ENCODE measurements at places on chromosomes 4 and X.

DNA sequence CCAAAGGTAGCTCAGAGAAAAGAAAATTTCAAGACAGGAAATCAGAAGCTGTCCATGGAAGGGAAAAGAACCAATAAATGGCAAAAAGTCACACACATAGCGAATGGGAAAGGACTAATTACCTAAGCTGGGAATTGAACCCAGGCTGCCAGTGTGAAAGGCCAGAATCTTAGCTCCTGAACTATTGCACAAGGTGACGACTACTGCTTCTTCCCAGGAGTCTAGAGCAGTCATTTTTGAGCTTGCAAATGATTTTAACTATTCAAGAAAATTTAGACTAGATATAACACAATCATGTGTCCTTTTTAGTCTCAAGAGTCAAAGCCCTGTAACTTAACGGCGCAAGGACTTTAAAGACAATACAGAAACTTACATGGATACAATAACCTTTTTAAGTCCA is 34.1 kb upstream of the ZNF81 start:
- no peak for DNase-seq

DNA sequence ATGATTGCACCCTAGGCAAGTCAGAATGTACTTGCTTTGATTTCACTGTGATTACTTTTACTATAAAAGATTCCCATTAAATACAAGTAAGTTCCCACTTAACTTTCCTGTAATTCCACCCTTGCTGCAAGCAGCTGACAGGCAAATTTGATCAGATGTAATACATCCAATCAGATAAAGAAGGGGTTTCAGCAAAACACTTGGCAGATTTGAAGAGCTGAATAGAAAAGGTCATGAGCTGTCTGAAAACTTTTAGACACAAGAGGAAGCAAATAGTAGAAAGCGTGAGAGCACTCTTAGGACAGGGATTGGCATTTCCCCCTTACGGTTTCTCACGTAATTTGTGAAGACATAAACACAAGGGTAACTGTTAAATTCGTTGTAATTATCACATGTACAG is 22.8 kb downstream of the HSD17B13 start:
- DNase-seq, result no peak

DNA sequence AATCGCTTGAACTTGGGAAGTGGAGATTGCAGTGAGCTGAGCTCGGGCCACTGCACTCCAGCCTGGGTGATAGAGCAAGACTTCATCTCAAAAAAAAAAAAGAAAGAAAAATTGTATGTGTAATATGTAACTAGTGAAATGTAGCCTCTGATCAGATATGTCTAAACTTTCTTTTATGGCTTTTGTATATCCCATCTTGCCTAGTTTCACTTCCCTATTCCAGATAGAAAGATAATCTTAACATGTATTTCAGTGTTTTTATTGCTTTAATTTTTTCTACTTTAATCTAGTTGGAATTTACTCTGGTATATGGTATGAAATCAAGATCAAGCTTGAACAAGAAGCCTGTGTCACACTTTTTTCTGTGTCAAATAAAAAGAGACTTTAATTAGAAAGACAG is 1.9 kb upstream of the ZNF41 start:
- no peak for DNase-seq

- no peak for DNase-seq
Observed at GRCh38 chrX:42678133-42678532, 99.8 kb downstream of the PPP1R2C start.
